ENCODE measurements at places on chromosomes 7 and 10.

- DNase-seq = no peak
These were observed 43.7 kb downstream of the ALOX5 start for GRCh38 chr10:45417746-45418145.

DNA sequence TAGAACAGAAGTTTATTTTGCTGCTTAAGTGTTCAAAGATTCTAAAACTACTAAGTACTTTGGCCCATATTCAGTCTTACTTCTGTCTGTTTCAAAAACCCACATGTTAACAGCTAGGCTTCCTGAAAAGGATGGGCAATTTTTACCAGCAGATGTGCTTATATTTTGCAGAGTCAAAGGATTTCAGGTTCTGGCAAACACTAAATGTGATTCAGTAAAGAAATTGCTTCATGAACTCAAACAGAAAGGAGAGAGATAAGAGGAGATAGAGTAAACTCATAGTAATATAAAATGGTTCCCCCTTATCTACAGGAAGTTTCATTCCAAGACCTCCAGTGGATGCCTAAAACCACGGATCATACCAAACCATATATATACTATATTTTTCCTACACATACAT is 248.5 kb downstream of the AGMO start:
- no peak for DNase-seq

GRCh38 chr7:45136106-45137060 is 21.2 kb upstream of the RAMP3 start:
- peak; percentile 71 for DNase-seq

- DNase-seq = no peak
These were observed 22.6 kb upstream of the TSPAN13 start for GRCh38 chr7:16730937-16731336.

DNA sequence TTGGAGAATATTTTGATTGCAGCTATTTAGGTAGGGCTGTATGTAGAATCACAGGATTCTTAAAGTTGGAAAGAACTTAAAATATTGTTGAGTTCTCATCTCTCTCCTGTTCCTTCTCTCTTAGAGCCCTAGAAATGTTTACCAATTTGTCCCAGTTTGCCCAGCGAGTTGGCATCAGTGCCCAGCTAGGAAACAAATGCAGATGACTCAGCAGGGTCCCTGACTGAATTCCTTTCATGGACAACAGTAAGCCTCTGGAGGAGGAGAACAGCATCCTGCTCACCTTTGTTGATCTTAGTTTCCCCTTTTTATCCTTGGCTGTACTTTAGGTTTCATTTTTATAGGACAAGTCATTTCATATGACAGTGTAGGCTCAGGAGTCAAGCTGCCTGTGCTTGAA is 89.3 kb downstream of the SEC23IP start:
- DNase-seq = no peak

- peak; percentile 75 for DNase-seq
These were observed 455.6 kb downstream of the INHBA start for GRCh38 chr7:41247143-41247865.

DNA sequence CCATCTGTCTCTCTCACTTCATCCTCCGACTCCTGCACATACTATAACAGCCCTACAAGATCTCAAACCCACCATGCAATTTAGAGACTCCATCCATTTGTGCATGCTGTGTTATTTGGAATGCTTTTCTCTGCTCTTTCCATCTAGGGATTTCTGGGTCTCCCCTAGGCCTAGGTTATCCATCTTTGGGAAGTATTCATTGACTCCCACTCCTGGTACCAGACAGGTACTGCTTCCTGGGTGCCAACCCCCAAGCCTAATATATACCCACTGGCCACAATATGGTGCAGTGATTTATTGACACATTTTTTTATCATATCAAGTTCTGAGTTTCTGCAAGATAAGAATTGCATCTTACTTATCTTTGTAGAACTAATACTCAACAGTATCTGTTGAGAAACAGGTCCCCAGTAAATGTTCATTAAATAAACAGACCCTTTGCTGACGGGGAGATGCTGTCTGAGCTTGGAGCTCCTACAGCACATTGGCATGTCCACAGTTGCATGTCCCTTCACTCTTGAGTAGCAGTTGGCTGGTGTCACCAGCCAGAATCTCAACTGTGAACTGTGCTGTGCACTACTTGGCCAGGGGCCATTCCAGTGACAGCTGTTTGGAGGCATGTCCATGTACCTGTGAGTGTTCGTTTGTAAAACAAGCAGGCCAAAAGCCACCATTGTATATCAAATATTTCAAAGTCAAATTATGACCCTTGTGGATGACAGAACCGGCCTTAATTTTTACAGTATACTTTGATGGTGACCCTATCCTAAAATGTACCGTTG is 223.3 kb upstream of the NFE2L3 start:
- no peak for DNase-seq

- DNase-seq = no peak
These were observed 345.0 kb upstream of the STEAP1 start for GRCh38 chr7:89809291-89809690.

DNA sequence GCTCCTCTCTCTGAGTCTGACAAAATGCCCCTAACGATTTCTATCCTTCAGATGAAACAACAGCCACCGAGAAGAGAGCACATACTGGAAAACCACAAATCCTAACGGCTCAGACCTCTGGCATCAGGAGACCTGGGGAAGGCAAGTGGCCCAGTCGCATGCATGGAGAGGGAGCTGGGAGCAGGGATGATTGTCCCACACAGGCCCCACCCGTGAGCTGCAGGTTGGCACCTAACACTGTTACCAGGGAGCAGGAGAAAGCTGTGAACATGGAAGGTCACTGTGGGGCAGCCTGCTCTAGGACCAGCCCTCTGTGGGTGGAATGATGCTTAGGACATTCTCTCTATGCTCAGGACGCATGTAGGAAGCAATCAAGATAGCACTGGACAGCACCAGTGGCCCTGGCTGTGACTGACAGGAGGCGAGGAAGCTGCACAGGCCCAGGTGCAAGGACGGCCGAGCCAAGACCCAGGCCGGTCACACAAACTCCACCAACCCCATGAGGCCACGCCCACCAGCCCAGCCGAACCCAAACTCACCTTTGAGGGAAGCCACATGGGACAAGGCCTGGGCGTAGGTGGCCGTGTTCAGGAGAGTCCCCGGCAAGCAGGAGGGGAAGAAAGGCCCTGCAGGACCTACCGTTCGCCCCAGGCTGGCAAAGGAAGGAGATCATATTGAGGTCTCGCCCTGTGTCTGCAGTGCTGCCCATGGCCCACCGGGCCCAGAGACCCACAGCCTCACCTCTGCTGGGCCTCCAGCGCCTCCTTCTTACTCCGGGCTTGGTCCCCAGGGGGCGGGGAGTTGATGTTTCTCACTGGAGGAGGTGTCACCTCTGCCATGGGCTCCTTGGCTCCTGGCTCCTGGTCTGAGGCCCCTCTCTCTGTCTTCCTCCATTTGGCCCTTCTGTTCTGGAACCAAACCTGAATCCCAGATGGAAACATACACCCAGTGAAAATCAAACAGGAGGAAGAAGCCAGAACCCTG is 9.7 kb downstream of the DRGX start:
- no peak for DNase-seq

- DNase-seq = no peak
These were observed 406.1 kb upstream of the AUTS2 start for GRCh38 chr7:69192134-69192533.

All from Panc1 (cell line).